ENCODE measurements at places on chromosomes 11 and 22.

DNA sequence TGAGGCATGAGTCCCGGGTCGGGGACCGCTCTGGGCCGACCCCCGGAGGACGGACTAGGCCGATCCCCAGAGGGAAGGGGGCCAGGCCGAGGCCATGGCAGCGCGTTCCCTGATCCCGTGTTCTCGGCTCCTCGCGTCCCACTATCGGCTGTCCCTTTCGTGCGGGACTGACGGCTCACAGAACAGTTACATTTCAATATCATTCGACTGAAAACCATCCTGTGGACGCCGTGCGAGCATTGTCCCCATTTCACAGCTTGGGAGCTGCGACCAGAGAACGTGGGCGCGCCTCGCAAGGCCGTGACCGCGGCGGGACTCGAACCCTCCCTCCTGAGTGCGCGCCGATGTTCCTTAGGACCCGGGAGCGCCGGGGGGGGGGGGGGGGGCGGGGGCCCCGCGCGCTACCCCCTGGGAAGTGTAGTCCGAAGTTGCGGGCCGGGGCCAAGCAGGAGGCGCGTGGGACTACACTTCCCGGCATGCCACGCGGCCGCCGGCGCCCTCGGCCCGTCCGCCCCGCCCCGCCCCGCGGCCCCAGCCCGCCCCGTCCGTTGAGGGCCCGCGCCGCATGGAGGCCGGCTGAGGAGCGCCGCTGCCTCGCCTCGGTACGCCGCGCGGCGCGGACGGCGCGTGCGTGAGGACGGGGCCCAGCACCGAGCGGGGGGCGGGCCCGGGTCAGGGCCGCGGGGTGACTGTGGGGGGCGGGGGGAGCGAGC, at the start of gene TRABD:
Gene TRABD (plus strand): TSS at position 539 of the 713 bp plus-strand sequence. CDS start 7,148 bp downstream, outside the sequence.
- DNase-seq = peak; percentile 75

DNA sequence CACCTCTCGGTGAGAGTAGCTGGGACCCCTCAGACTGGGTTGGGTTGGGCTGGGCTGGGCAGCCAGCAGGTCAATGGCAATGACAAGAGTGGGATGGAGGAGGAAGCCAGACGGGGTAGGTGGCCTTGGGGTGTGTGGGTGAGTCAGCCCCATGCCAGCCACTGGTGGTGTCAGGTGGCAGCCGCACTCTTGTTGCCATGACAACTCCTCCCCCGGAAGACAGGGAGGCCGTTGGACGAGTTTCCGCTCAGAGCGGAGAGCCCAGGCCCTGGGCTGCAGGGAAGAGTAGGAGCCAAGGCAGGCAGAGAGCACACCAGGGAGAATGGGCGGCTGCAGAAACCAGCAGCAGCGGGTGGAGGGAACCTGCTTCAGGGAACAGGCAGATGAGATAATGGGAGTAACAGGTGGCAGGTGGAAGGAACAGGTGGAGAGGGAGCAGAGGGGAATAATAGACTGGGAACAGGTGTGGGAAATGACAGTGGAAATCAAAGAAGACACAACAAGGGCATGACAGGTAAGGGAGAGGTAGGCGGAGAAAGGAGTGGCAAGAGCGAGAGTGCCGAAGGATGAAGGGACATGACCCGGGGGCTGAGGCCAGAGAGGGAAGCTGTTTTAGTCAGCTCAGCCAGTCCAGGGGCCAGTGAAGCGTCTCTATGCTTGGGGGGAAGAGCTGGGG, 8.7 kb downstream of the SPTBN2 start:
- no peak for DNase-seq

- DNase-seq = no peak
These were observed 12.7 kb downstream of the ROBO4 start for GRCh38 chr11:124884869-124885479.

GRCh38 chr22:38221407-38221806, 19.6 kb downstream of the MAFF start:
- DNase-seq = no peak

DNA sequence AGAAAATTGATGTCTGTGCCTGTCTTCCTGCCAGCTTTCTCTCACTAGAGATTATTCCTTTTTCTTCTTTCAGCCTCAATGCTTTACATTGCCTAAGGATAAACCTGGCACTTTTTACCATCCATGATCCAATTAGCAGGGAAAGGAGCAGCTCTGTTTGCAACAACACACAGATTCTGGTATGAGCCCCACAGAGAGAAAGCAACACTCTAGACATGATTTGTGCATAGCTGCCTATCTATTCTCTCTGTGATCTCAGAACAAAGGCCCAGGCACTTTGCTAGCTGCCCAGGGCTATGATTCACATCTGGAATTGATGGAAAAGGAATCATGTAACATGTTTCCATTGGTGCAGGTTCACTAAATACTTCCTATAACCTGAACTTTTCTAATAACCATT, 685.0 kb downstream of the ETS1 start:
- no peak for DNase-seq

- DNase-seq = no peak
These were observed 44.7 kb upstream of the PRODH start for GRCh38 chr22:18980829-18981228.

DNA sequence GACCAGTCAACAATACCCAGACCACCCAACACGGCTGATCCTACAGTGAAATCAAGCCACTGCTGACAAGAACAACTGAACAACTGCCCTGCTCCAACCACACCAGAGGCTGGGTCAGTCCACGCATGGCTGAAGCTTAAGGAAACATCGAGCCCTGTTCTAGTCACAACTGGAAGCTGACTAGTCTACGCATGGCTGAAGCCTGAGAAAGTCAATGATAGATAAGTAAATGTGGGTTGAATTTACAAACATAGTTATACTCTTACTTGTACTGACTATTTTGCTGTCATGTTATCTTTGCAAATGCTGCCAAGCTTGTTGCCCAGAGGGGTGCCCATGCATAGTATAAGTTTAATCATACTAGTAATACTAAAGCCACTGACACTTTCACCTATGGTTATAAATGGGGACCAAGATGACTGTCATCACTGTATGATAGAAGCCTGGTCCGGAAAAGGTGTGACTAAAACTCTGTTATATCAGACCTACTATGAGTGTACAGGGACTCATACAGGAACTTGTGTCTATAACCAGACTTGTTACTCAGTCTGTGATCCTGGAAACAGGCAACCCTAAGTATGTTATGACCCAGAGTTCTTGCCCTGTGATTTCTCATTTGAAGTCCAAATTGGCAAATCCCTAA, 43.4 kb upstream of the GLYAT start:
- no peak for DNase-seq

- no peak for DNase-seq
These were observed 119.9 kb downstream of the CTTN start for GRCh38 chr11:70517988-70518907.

DNA sequence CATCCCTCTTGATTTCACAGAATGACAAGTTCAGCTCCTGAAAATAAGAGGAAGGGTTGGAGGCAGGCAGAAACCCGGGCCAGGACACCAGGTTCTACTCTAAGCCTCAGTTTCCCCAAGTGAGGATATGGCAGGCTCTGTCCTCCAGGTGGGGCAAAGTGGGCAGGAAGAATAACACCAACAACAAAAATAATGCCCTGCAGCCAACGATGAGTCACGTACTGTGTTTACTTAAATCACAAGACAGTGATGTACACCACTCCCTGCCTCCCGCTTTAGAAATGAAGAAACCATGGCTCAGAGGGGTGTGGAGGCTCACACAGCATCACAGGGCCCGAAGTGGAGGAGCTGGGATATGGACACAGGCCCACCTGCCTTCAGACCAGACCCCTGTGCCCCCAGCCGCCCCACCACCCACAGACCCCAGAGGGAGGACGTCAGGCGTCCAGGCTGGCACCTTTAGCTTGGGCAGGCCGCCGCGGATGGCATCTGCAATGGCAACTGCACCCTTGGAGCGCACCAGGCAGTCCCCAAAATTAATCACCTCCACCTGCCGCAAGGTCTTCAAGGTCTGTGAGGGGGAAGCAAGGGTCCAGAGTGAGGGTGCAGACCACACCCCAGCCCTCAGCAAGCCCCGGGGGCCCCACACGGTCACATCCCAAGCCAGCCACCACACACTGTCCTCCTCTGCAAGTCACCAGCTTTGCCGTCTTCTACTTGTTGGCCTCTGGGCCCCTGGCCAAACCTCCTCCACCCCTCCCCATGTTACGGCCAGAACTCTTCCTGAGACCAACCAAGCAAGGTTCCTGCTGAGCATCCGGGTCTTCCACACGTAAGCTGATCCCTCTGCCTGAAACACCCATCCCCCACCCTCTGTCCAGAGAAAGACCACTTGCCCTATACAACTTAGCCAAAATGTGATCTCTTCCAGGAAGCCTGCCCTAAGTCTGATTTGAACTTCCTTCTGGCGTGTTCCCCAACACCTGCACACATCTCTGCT, 15.8 kb upstream of the CHADL start:
- DNase-seq = no peak

DNA sequence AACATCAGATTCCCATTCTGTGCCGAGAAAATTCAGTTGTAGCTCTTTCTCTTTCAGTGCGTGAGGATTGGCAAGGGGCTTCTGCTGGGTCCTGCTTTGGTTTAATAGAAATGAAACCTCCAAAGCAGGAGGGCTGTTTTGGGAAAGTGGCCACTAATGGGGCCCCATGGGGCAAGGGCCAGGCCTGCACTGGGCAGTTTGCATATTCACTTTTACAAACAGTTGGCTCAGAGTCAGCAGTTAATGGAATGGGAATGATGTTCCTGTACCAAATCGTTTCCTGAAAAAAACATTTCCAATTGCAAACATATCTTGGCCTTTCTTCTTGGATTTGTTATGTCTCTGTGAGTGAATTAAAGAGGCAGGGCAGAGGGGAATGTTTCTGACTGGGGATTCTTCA, 92.1 kb downstream of the PARVA start:
- DNase-seq = no peak

DNA sequence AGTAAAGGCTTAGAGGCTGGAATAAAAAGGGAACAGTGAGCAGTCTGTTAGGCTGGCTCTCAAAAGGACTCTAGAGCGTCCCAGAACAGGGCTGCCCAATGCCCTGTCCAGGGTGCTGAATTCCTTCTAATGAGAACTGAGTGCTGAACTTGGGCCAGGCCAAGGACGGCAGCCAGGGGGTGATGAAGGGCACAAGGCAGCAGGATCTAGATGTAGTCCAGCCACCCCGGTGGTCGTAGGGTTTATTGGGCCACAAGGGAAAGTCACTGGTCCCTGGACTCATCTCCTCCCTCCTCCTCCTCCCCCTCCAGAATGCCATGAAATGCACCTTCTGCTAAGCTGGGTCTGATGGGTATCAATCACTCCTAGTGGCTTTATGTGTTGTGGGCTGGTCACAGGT, 19.2 kb downstream of the NPTXR start:
- no peak for DNase-seq

- no peak for DNase-seq
These were observed 33.9 kb downstream of the ARHGAP1 start for GRCh38 chr11:46666516-46666915.

GRCh38 chr22:40043081-40043480, 48.3 kb downstream of the FAM83F start:
- DNase-seq = no peak

DNA sequence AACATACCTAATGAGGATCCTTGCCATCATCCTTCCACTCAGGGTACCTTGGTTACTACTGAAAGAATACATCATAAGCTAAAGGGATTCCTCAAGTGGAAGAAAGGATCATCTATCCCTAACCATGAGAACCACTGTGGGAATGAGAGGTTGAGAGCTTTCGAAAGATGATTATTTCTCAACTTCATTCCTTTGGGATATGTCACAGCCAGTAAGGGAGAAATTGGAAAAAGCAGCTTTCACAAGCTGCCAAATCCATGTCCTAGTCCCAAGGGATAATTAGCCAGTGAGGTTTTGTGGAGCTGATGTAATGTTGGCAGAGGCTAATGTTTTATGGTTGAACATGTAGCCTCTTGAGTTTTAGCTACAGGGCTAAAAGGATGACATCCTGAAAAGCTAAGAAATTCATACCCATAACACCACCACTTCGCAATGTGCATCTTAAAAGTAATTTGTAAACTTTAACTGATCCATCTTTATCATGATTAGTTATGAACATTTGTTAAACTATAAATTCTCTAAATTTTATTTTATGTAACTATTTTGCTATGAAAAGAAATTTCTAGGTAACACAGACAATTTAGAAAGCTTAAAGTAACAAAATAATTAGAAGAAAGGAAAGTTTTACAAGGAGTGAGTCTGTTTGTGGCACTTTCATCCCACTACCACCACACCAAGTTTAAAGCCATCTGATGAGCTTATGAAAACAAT, 123.9 kb downstream of the MRTFA start:
- DNase-seq = no peak

- DNase-seq = no peak
These were observed 62.0 kb downstream of the TRPC6 start for GRCh38 chr11:101521821-101522220.

DNA sequence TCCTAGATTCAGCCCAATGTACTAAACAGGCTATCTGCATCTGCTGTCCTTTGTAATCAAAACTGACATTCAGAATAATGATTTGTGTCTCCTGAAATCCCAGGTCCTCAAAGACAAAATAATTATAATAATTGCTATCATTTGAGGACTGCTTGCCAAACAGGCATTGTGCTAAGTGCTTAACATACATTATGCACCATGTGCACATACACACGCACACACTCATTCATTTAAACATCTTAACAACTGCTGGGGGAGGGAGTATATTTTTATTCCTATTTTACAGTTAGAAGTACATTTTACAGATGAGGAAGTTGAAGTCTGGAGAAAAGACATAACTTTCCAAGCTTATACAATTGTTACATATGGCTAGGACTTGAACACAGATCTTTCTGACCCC, 308.0 kb upstream of the ZC3H12C start:
- DNase-seq = no peak

- DNase-seq = no peak
These were observed 873 bp downstream of the NCAPH2 start for GRCh38 chr22:50508897-50509296.

- DNase-seq = no peak
These were observed 38.4 kb downstream of the ZC3H12C start for GRCh38 chr11:110131386-110132123.

GRCh38 chr11:77195071-77195755, 67.2 kb downstream of the MYO7A start:
- DNase-seq = no peak

- no peak for DNase-seq
These were observed 26.1 kb upstream of the SLC25A1 start for GRCh38 chr22:19204640-19205039.

- DNase-seq = no peak
These were observed 8.9 kb downstream of the TMPRSS6 start for GRCh38 chr22:37100589-37101127.

GRCh38 chr11:19713196-19714021, 772 bp downstream of the NAV2 start:
- no peak for DNase-seq

GRCh38 chr11:130304651-130305050, 10.1 kb downstream of the ZBTB44 start:
- no peak for DNase-seq

GRCh38 chr11:84173078-84173477, 886.9 kb upstream of the CCDC90B start:
- no peak for DNase-seq

GRCh38 chr11:31790649-31791048, 20.5 kb downstream of the PAX6 start:
- DNase-seq = no peak

- DNase-seq = no peak
These were observed 33.0 kb upstream of the PITPNB start for GRCh38 chr22:27952091-27952490.

GRCh38 chr11:27008811-27009535, 15.1 kb downstream of the FIBIN start:
- no peak for DNase-seq

GRCh38 chr11:8744423-8744822, 61.8 kb downstream of the RPL27A start:
- no peak for DNase-seq

- no peak for DNase-seq
These were observed 2.9 kb downstream of the GRIA4 start for GRCh38 chr11:105612771-105613170.

- DNase-seq = no peak
These were observed 251.7 kb upstream of the B3GAT1 start for GRCh38 chr11:134663506-134664313.

Measured in stimulated activated CD4-positive, alpha-beta T cell treated with anti-CD3 and anti-CD28 coated beads, TNF-alpha, amount 100 ng/mL, for 4 hours (primary cell).